Cardiac atrium fibroblast (primary cell): ENCODE measurements at places on chromosomes 4 and X. TPM values are rescaled to one million over a fixed set of nuclear protein-coding genes. Genes with fewer than 3 reads are reported as not detected.

Gene XPNPEP2
- 5.5 and 6.3 TPM in 2 replicates for total RNA-seq

Gene JAKMIP1
- total RNA-seq, result 0.18 and 0.97 TPM in 2 replicates

Gene SLC6A14
- total RNA-seq, result not detected in 2 replicates

Gene CACNA1F
- total RNA-seq, result not detected in 2 replicates

Gene P2RY4
- total RNA-seq, result not detected in 2 replicates

Gene ARMCX1
- total RNA-seq, result 15.9 and 31.8 TPM in 2 replicates

Gene PDE6B
- total RNA-seq, result 0.81 and 14.8 TPM in 2 replicates

Gene F8A2
- total RNA-seq, result not detected in 2 replicates

Gene PLAC8
- 3.4 TPM in 1 of 2 replicates, not detected in the other for total RNA-seq

Gene GLOD5
- total RNA-seq, result not detected in 2 replicates

Gene CENPVL2
- total RNA-seq, result not detected in 2 replicates

Gene SLC4A4
- 6.0 and 8.1 TPM in 2 replicates for total RNA-seq

Gene VCX
- not detected in 2 replicates for total RNA-seq

Gene CXCL9
- not detected in 2 replicates for total RNA-seq

Gene UBA6
- 63.7 and 110 TPM in 2 replicates for total RNA-seq
